Fibroblast of villous mesenchyme (primary cell): ENCODE measurements at places on chromosomes 2 and 18. TPM values are rescaled to one million over a fixed set of nuclear protein-coding genes. Genes with fewer than 3 reads are reported as not detected.
A peak's percentile ranks its signal among the peaks of the same experiment; 100 is the strongest.

The DUSP19 gene
- total RNA-seq = 1.6 and 5.6 TPM in 2 replicates

The GPAT2 gene
- total RNA-seq = 1.9 and 3.5 TPM in 2 replicates

The EPHA4 gene
- total RNA-seq = 1.9 and 17.3 TPM in 2 replicates

The IL1RL2 gene
- total RNA-seq = 0.32 and 1.3 TPM in 2 replicates

The FBXO15 gene
- total RNA-seq = 0.32 and 0.43 TPM in 2 replicates

The TEX44 gene
- not detected in 2 replicates for total RNA-seq

- DNase-seq = no peak
These were observed 47.5 kb upstream of the PTMA start for GRCh38 chr2:231660860-231661259.

DNA sequence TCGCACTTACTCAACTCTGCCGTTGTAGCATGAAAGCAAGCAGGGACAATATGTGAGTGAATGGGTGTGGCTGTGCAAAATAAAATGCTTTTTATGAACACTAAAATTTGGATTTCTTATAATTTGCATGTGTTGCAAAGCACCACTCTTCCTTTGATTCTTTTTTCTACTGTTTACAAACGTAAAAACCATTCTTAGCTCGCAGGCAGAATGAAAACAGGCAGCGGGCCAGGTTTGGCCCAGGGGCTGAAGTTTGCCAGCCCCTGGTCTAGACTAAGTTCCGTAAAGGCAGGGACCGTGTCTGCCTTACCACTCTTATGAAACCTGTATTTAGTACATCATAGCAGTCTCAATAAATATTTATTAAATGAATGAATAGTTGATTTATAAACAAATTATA, 83.7 kb upstream of the SPATS2L start:
- no peak for DNase-seq

DNA sequence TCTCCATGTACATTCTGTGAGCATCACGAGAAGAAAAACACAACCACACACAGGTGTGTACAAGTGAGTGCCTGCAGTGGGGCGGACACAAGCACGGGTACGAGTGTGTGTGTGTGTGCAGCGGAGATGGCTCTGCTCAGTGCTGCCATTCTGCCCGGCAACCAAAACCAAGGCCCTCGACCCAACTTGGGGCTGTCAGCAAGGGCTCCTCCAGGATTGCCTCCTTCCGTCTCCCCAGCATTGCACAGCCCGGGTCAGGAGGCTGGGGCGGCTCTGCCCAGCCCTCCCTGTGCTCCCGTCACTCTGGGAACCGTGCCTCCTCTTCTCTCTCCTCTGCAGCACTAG, 66.5 kb downstream of the PXDN start:
- no peak for DNase-seq

DNA sequence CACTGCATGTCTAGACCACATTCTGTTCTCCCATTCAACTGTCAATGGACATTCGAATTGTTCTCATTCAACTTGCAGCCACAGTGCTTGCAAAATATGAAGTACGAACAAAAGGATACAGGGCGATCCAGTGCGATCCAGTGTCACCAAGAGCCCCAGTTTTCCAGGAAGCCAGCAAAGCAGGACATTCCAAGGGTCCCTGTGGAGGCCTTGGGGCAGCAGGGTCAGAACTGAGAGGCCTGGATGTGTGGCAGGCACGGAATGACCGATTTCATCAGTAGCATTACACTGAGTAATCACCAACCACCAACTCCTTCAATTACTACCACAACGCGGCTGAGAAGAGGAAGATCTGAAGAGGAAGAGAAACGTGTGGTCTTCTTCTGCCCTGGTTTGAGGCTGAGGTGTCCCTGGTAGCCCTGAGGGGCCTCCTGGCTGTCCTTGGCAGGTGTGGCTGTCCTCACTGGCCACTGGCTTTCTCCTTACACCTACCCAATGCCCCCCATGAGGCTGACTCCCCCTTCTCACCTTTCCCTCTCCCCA, 172.7 kb upstream of the FHL2 start:
- no peak for DNase-seq

- DNase-seq = no peak
These were observed 369.3 kb upstream of the RND3 start for GRCh38 chr2:150856596-150857281.

The PPIL3 gene
- total RNA-seq = 28.0 and 38.9 TPM in 2 replicates

GRCh38 chr2:175002547-175003274, 2.5 kb downstream of the CHN1 start:
- DNase-seq = no peak

The FKBP1B gene
- total RNA-seq = 6.0 and 9.3 TPM in 2 replicates

DNA sequence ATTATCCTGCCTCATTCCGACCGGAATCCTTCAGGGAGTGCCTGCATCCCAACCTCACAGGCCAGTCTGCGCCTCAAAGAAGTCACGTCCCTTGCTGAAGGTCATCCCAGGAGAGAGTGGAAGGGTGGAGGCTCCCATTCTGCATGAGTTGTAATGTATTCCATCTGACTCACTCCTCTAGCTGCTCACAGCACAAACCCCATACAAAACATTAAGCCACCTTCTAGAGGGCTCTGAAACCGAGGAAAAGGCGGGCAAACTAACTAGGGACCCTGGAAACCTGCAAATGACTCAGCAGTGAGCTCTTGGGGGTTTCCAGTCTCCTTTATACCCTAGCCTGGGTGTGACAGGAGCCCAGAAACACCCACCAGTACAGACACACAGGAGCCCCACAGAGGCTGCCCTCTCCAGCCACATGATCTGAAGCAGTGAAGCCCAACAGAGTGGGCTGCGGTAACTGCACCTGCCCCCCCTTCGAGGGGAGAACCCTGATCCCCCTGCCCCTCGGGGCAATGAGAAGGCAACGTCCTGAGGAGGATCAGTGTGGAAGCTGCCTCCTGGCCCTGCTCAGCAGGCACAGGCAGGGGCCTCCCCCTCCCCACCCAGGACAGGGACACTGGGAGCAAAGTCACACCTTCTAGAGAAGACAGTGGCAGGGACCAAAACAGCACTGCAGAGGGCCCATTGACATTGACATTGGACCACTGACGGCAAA, 69.3 kb upstream of the SNTG2 start:
- DNase-seq = no peak

- DNase-seq = no peak
These were observed 16.7 kb upstream of the GTF2A1L start for GRCh38 chr2:48600917-48601316.

- DNase-seq = no peak
These were observed 318.8 kb upstream of the NXPH2 start for GRCh38 chr2:139098961-139099360.

The PTH2R gene
- 0.43 and 0.64 TPM in 2 replicates for total RNA-seq

GRCh38 chr2:105872142-105872728, 127.5 kb downstream of the NCK2 start:
- DNase-seq = no peak

GRCh38 chr18:6576718-6577375, 152.7 kb upstream of the ARHGAP28 start:
- DNase-seq = no peak

- DNase-seq = no peak
These were observed 24.8 kb upstream of the TMEM131 start for GRCh38 chr2:98020516-98020915.

GRCh38 chr2:86017901-86018896, 87.5 kb downstream of the POLR1A start:
- peak; percentile 37 for DNase-seq

DNA sequence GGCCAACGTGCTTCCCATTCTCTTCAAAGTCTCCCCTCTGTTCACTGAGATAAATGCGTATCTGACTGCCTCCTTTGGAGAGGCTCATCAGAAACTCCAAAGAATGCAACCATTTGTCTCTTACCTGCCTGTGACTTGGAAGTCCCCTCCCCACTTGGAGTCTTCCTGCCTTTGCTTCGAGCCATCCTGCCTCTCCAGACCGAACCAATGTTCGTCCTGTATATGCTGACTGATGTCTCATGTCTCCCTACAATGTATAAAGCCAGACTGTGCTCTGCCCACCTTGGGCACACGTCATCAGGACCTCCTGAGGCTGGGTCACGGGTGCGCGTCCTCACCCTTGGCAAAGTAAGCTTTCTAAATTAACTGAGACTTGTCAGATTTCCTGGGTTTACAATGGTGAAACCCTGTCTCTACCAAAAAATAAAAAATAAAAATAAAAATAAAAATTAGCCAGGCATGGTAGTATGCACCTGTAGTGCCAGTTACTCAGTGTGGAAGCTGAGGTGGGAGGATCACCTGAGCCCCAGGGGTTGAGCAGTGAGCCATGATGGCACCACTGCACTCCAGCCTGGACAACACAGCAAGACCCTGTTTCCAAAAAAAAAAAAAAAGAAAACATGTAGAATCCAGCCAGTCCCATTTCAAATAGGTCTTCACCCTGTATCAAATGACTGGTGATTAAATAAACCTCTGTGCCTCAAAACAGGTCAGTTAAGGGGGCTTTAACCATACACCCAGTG, 29.0 kb downstream of the HDLBP start:
- no peak for DNase-seq

GRCh38 chr2:240635998-240636547, 10.8 kb downstream of the GPR35 start:
- no peak for DNase-seq

DNA sequence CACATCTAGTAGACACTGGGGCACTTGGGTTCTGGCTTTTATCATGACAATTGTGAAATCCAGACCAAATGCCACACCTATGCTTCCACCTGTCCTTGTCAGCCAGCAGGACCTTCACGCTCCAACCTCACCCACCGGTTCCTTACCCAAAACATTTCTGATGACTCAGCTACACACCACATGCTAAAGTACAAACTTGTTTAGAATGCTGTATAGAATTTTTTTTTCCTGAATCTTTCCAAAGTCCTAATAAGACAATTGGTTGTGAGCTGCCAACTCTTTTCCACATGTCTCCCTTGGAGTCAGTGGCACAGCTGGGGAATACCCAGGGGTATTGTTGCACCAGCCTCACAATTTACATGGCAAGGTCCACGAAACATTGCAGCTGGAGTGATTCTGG, 75.5 kb upstream of the LPIN2 start:
- no peak for DNase-seq

DNA sequence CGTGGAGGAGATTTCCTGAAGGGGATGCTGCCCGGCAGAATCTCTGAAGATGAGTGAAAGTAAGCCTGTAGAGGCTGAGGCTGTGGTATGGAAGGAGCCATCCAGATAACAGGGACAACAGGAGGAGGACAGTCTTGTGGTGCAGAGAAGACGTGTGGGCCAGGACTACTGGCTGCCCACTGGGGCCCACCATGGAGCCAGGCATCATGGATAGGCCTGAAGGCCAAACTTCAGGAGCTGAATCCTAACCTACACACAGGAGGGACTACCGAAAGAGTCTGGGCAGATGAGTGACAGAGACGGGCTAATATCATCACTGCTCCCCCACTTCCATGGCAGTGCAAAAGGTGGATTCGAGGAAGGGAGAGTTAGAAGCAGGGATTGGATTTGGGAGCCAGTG, 131.3 kb upstream of the DAPL1 start:
- no peak for DNase-seq

DNA sequence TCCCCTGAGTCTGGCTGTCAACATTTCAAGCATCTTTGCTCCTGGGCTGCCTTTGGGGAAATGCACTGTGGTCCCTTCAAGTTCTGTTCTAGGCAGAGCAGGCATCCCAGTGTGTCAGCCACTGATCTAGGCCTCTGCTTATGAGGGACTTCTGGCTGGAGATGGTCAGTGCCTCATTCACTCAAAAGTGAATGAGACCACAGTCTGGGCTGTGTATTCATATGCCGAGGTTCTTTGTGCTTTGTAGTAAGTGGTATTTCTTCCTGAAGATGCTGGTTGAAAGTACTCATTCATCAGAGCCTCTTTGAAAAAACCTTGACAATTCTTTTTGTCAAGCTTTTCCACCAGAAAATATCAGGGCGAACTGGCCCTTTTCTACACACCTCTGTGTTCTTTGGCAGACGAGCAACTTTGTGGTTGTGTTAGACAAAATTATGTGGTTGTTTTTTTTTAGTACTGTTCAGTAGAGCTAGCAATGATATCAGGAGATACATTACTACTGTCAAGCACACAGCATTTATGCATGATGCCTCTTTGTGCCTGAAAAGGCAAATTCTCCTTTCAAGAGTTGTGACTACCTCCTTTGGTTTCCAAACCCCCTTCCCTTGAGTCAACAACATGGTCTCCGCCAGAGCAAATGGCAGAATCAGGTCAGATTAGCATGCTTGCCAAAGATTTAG, 510.9 kb upstream of the NRP2 start:
- no peak for DNase-seq

The GPR45 gene
- not detected in 2 replicates for total RNA-seq

The NEURL3 gene
- total RNA-seq = not detected in 2 replicates

GRCh38 chr2:128159437-128159836, 68.4 kb downstream of the UGGT1 start:
- DNase-seq = no peak

The CD8B2 gene
- not detected in 2 replicates for total RNA-seq

- no peak for DNase-seq
These were observed 51.0 kb upstream of the ID2 start for GRCh38 chr2:8630676-8631464.

- DNase-seq = peak; percentile 83
These were observed 169.6 kb downstream of the KCNS3 start for GRCh38 chr2:18047896-18048657.

The MC4R gene
- not detected in 2 replicates for total RNA-seq

DNA sequence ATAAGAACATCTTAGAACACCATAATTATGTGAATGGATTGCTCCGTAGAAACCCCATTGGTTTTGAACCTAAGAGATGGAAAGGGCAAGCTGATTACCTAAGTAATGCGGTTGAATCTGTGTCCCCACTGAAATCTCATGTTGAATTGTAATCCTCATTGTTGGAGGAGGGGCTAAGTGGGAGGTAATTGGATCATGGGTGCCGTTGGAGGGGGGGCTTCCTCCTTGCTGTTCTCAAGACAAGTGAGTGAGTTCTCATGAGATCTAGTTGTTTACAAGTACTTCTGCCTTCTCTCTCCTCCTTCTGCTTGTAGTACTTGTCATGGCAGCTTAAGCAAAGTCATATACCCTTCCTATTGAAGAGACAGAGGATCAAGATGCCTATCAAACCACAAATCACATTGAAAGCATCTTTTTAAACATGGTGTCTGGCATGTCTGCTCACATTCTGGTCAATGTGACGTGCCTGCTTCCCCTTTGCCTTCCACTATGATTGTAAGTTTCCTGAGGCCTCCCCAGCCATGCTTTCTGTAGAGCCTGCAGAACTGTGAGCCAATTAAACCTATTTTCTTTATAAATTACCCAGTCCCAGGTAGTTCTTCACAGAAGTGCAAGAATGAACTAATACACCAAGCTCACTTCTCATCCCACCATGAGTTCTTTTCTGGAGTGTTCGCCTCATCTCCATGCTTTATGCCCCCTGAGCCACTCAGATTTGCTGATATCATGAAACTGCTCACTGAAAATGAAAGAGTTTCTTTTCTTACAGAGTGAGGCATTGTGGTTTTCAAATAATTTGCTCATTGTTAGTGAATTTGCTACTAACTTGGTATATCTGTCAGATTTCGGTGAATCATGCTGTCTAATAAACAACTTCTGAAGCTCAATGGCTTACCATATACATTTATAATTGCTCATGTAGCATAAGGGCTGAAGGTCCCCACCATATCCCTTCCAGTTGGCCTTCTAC, 23.6 kb downstream of the KCNE4 start:
- no peak for DNase-seq

GRCh38 chr18:49597157-49597931, 35.5 kb downstream of the LIPG start:
- DNase-seq = no peak

GRCh38 chr2:238615187-238615586, 188.5 kb downstream of the ASB1 start:
- no peak for DNase-seq

The LIMS3 gene
- 5.8 and 14.2 TPM in 2 replicates for total RNA-seq
